ENCODE measurements at places on chromosomes 16 and 17.

- peaks cover 68% of the 10 kb centered on the region for H3K36me3 ChIP-seq
- no peaks in the 10 kb centered on the region for H3K4me1 ChIP-seq
Measured at GRCh38 chr16:69709456-69710084, 16.8 kb downstream of the NQO1 start.

DNA sequence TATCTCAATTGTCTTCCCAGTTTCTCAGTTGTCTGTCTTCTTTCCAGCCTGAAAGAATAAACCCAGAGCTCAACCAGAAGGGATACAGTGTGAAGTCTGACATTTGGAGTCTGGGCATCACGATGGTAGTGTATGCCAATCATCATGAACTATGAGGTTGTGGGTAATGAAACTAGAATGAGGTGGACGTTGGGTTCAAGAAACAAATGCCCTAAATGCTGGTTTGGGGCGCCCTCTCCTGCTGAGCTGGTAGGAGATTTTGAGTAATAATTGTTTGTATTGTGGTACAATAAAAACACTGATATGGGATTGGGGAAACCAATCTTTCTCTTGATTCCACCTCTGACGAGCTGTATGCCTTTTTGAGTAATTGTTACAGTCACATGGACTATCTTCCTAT lies 110.4 kb downstream of the MAP2K6 start:
- no peak overlapping the region for H3K4me3 ChIP-seq
- no peaks in the 10 kb centered on the region for H3K4me1 ChIP-seq
- no peaks in the 10 kb centered on the region for H3K27me3 ChIP-seq
- no peak overlapping the region for H3K27ac ChIP-seq

- no peaks in the 10 kb centered on the region for H3K4me1 ChIP-seq
- no peak for DNase-seq
- H3K4me3 ChIP-seq: no peak overlapping the region
- peaks cover 23% of the 10 kb centered on the region for H3K27me3 ChIP-seq
- no peak overlapping the region for H3K27ac ChIP-seq
Measured at GRCh38 chr16:57598437-57598836, 30.0 kb upstream of the ADGRG1 start.

DNA sequence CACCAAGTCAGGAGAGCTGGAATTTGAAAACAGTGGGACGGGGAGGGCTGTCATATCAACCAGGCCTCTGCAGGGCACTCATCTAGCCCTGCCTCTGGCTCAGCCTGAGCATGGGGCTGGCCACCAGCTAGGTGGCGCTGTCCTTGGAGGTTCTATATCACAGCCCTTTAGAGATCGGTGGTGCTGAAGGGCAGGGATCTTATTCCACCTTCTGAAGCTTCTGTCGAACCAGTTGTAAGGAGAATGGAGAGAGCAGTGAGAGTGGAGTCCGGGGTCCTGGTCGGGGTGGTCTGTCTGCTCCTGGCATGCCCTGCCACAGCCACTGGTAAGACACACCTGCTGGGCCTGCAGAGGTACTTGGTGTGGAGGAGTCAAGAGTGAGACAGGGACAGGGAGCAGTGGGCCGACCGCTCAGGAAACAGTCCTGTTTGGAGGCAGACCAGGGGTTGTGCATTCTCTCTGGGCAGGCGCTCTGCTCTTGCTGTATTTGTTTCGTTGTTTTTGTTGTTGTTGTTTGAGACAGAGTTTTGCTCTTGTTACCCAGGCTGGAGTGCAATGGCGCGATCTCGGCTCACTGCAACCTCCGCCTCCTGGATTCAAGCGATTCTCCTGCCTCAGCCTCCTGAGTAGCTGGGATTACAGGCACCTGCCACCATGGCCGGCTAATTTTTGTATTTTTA lies at the start of gene CES3:
TSS of gene CES3 (plus strand) at position 202 of the 680 bp plus-strand sequence. CDS start at position 244, 42 bp downstream.
- peak; percentile 34 for DNase-seq
- no peaks in the 10 kb centered on the region for H3K36me3 ChIP-seq
- H3K4me3 ChIP-seq: no peak within 1 kb of the TSS
- H3K4me1 ChIP-seq: no peaks in the 10 kb centered on the region

GRCh38 chr17:9189870-9190269 lies 168.6 kb downstream of the NTN1 start:
- no peak overlapping the region for H3K4me3 ChIP-seq
- no peaks in the 10 kb centered on the region for H3K36me3 ChIP-seq
- no peaks in the 10 kb centered on the region for H3K27me3 ChIP-seq
- no peak for DNase-seq

- H3K4me1 ChIP-seq: no peaks in the 10 kb centered on the region
- no peak for DNase-seq
Measured at GRCh38 chr17:27153005-27153404, 140.9 kb upstream of the WSB1 start.

DNA sequence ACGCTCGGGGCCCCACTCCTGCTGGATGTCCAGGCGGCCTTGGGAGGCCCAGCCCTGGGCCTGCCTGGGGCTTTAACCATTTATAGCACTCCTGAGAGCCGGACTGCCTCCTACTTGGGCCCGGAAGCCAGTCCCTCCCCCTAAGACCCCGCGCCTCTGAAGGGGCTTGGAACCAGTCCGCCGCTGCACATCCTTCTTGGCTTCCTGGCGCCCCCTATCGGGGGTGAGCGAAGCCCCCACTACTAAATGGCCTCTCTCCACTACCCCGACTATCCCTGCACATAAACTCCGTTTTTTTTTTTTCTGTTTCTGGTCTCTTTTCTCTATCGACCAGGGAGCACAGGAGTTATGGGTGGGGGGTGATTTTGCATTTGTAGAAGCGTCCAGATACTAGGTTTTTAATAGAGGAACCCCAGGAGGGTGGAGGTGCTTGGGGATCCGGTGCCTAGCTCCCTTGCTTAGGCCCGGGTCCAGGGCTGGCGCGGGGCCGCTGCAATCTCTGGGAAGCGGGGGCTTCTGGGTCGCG lies 633 bp upstream of the NOL3 start:
- no peaks in the 10 kb centered on the region for H3K27me3 ChIP-seq
- peak overlapping the region; percentile 42 for H3K4me3 ChIP-seq
- peaks cover 36% of the 10 kb centered on the region for H3K4me1 ChIP-seq
- peaks cover 2% of the 10 kb centered on the region for H3K36me3 ChIP-seq
- peak overlapping the region; percentile 92 for H3K27ac ChIP-seq
- DNase-seq: no peak

GRCh38 chr16:8537691-8538342 lies 52.5 kb downstream of the TMEM114 start:
- H3K4me1 ChIP-seq: no peaks in the 10 kb centered on the region
- DNase-seq: no peak
- H3K27me3 ChIP-seq: no peaks in the 10 kb centered on the region
- H3K27ac ChIP-seq: no peak overlapping the region
- H3K4me3 ChIP-seq: no peak overlapping the region

DNA sequence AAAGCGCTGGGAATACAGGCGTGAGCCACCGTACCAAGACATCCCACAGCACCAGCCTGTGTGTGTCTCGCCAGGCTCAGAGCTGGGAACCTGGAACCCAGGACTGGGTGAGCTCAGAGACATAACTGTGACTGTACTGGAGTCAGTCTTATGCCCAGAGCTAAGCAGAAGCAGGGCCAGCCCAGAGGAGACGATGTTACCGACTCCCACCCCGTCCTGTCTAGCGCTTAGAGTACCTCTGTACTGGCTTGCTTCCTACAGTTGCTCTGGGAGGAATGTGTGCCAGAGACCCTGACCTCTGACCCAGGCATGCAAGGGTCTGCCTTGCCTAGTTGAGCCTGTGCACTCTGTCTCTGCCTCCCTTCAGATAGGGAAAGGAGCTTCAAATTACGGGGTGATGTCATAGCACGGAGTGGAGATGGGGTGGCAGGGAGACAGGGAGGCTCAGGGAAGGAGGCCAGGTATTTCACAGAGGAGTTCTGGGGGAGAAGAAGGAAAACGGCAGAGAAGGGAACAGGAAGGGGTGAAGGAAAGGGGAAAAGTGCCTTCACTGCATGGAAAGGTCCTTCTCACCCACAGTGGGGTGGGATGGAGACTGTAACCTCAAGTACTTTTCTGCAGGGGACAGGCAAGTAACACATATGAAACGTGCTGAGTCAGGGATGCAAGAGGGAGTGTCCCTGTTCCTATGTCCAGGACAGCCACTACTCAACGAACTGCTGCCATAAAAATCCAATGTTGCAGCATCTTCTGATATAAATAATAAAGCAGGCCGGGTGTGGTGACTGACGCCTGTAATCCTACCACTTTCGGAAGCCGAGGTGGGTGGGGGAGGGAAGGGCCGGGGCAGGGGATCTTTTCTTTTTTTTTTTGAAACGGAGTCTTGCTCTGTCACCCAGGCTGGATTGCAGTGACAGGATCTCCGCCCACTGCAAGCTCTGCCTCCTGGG lies 5.8 kb upstream of the ARMC5 start:
- H3K27me3 ChIP-seq: no peaks in the 10 kb centered on the region
- peaks cover 36% of the 10 kb centered on the region for H3K4me1 ChIP-seq
- H3K36me3 ChIP-seq: peaks cover 14% of the 10 kb centered on the region

GRCh38 chr16:1088295-1089170 lies 7.5 kb downstream of the C1QTNF8 start:
- H3K27me3 ChIP-seq: peaks cover 37% of the 10 kb centered on the region
- no peak overlapping the region for H3K27ac ChIP-seq
- H3K36me3 ChIP-seq: no peaks in the 10 kb centered on the region
- DNase-seq: no peak

DNA sequence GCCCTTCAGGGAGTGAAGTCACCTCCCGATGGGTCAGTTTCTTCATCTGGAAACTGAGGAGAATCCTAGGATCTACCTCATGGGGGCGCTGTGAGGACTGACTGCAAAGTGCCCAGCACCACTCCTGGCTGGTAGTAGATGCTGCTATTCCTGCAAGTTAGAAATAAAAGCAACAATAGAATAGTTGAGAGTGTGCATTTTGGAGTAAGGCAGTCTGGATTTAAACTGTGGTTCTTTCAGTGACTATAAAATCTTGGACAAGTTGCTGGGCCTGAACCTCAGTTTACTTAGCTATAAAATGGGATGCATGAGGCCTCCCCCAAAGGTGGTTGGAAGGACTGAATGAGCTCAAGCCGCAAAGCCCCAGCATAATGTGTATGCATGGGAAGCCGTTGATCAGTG lies 70.6 kb downstream of the CYB5B start:
- DNase-seq: no peak
- no peak overlapping the region for H3K4me3 ChIP-seq
- H3K36me3 ChIP-seq: no peaks in the 10 kb centered on the region
- H3K27ac ChIP-seq: no peak overlapping the region

GRCh38 chr17:77177002-77177741 lies 36.4 kb downstream of the SEC14L1 start:
- peaks cover 67% of the 10 kb centered on the region for H3K36me3 ChIP-seq
- DNase-seq: no peak
- no peak overlapping the region for H3K27ac ChIP-seq
- no peaks in the 10 kb centered on the region for H3K27me3 ChIP-seq
- peaks cover 3% of the 10 kb centered on the region for H3K4me1 ChIP-seq

DNA sequence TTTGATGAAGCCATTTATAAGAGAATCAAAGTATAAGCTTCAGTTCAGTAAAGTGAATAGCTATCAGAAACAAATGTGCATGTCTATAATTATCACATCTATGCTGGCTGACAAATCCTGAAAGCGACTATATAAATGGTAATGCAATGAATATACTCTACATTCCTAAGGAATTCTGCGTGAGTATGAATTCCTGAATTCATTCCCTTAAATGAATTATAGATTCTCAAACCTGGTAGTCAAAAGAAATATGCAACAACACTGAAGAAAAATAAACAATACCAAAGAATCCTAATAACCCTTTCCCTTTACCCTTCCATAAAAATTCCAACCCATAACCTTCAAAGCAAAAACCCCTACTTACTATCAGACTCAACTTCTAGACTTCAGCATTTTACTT lies 416.6 kb upstream of the PMFBP1 start:
- no peaks in the 10 kb centered on the region for H3K4me1 ChIP-seq
- no peaks in the 10 kb centered on the region for H3K36me3 ChIP-seq
- no peaks in the 10 kb centered on the region for H3K27me3 ChIP-seq
- DNase-seq: no peak
- no peak overlapping the region for H3K27ac ChIP-seq

DNA sequence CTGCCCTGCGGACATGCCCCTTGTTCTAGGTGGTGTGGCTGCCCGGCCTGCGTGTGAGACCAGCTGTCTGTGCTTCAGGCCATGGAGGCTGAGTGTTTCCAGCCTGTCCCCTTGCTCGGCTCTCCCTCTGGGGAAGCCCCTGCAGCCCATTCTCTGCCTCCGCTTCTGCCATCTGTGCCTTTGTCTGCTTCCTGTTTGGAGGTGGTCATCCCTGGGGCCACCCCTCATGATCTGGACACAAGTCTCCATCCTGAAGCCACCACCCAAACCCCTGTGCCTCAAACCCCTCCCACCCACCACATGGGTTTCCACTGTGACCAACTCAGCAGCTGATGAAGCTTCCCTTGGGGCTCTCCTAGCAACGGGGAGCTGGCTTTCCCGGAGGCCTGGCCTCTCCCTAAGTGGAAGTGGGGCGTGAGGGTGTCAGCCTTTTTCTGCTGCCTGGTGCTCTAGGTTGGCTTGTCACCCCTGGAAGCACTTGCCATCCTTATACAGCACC lies 184.9 kb downstream of the SEC14L1 start:
- H3K27me3 ChIP-seq: no peaks in the 10 kb centered on the region
- H3K4me3 ChIP-seq: no peak overlapping the region
- H3K27ac ChIP-seq: peak overlapping the region; percentile 92
- H3K36me3 ChIP-seq: peaks cover 49% of the 10 kb centered on the region

DNA sequence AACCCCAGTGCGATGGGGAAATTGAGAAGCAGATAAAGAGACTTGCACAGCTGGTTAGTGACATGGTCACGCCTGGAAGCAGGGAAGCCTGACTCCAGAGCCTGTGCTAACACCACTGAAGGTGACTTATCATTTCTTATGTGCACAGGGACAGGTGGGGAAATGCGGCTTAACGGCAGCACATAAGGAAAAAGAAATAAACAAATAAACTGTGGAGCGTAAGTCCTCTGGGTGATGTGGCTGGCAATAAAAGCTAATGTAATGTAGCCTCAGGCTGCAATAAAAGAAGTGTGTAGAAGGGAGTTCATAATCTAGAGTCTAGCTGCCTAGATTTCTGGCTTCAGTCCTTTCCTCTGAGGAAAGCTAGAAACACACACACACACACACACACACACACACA lies 10.6 kb downstream of the CDH11 start:
- H3K36me3 ChIP-seq: peaks cover 9% of the 10 kb centered on the region
- no peak for DNase-seq
- H3K4me1 ChIP-seq: peaks cover 20% of the 10 kb centered on the region
- no peaks in the 10 kb centered on the region for H3K27me3 ChIP-seq

GRCh38 chr17:17087424-17088015 lies 45.3 kb downstream of the MPRIP start:
- no peaks in the 10 kb centered on the region for H3K27me3 ChIP-seq
- no peak overlapping the region for H3K4me3 ChIP-seq
- no peaks in the 10 kb centered on the region for H3K4me1 ChIP-seq
- peaks cover 98% of the 10 kb centered on the region for H3K36me3 ChIP-seq

- DNase-seq: no peak
- no peak overlapping the region for H3K4me3 ChIP-seq
- H3K36me3 ChIP-seq: peaks cover 2% of the 10 kb centered on the region
- H3K27me3 ChIP-seq: no peaks in the 10 kb centered on the region
- peaks cover 6% of the 10 kb centered on the region for H3K4me1 ChIP-seq
- H3K27ac ChIP-seq: no peak overlapping the region
Measured at GRCh38 chr16:440627-441026, 15.2 kb downstream of the RAB11FIP3 start.

- H3K4me1 ChIP-seq: no peaks in the 10 kb centered on the region
- no peak for DNase-seq
- H3K36me3 ChIP-seq: no peaks in the 10 kb centered on the region
- no peak overlapping the region for H3K27ac ChIP-seq
- H3K27me3 ChIP-seq: peaks cover 12% of the 10 kb centered on the region
Measured at GRCh38 chr17:4665027-4665426, 23.5 kb upstream of the ALOX15 start.

GRCh38 chr17:32588982-32589381 lies 102.2 kb downstream of the CDK5R1 start:
- no peaks in the 10 kb centered on the region for H3K4me1 ChIP-seq
- no peak overlapping the region for H3K4me3 ChIP-seq
- no peak overlapping the region for H3K27ac ChIP-seq
- no peaks in the 10 kb centered on the region for H3K36me3 ChIP-seq
- H3K27me3 ChIP-seq: no peaks in the 10 kb centered on the region
- no peak for DNase-seq

Measured in SJSA1 (cell line).